ENCODE measurements at places on chromosomes 6 and 20.

DNA sequence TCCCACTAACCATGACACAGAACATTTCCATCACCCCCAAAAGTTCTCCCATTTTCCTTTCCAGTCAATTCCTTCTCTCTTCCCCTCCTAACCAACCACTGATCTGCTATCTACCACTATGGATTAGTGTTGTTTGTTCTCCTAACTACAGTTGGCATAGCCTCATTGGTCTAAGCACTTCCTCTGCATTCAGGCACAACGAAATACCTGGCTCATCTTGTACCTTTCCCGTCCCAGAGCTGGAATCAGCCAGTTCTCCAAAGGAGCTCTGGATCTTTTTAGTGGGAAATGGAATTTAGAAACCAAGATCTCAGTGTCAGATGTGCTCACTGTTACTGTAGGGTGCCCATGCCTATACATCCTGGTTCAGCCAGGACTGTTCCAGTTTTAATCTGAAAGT, 4.0 kb upstream of the WTAP start:
- no peak for DNase-seq

DNA sequence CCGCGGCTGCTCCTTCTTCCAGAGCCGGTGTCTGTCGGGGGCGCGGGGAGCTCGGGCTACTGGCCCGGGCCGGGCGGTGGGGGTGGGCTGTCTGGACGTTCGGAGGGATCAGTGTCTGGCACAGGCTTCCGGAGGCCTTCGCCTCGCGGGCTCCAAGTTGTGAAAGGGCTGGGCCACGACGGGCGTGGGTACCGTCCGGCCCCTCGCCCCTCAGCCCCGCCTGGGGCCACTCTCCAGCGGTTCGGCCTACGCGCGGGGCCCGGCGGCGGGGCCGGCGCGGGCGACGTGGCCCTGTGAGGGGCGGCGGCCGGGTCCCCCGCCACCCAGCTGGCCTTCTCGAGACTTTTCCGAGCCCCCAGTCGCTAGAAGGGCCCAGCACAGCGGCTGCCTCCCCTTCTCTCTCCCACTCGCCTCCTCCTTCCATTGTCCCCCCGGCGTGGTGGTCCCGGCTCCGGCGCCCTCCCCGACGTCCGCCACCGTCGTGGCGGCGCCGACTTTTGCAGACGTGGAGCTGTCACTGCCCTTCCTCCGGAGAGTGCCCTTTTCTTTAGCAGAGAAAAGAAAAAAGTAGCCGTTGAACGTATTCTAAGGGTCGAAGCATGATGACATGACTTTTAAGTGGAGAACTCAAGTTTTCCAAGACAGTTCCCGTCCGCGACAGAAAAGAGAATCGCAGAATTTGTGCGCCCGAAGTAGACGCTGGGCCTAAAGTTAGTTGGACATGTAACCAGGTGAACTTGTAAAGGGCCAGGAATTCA, 571 bp downstream of the ITCH start:
- DNase-seq, result peak; percentile 50

DNA sequence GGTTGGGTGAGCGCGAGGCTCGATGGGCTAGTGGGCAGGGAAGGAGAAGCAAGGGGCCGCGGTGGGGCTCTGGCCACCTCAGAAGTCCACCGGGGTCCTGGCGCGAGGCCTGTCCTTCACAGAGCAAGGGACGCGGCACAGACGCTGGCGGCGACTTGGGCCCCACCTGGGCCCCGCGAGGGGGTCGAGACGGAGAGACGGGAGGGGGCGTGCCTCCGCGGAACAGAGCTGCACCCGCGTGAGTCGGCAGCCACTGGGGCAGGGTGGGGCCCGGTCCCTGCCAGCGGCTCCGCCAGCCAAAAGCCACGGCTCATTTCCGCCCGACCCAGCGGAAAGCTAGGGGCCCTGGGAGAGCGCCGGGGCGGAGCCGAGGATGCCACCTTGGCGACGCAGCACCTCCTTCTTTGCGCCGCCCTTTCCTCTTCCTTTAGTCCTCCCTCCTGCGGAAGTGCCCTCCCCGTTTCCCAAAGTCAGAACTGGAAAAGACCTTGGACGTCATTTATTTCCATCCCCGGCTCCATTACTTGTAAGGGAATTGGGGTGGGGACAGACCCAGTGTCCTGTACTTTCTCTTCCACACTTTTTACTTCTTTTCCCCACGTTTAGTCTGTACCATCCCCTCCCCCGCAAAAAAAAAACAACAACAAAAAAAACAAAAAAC, at the start of gene CUL7:
Gene CUL7, minus strand, starts transcription at position 307 of the 661 bp plus-strand sequence. CDS start 1,063 bp downstream, outside the sequence.
- DNase-seq, result peak; percentile 89

DNA sequence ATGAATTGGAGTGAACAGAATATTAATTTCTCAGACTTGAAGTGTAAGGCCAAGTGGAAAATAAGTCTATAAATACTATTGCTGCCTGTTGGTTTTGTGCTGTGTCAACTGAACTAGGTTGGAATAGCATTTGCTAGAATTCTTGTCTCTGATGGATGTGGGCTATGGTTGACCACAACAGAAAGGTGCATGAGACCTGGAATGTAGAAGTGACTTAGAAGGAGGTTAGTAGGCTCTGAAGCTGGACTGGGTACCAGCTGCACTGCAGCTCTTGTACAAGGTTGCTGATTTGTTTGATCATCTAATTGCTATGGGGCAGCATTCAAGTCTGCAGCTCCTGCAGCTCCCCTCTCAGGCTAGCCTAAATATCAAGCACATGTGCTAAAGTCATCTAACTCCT, 479.0 kb upstream of the NRSN1 start:
- DNase-seq, result no peak

DNA sequence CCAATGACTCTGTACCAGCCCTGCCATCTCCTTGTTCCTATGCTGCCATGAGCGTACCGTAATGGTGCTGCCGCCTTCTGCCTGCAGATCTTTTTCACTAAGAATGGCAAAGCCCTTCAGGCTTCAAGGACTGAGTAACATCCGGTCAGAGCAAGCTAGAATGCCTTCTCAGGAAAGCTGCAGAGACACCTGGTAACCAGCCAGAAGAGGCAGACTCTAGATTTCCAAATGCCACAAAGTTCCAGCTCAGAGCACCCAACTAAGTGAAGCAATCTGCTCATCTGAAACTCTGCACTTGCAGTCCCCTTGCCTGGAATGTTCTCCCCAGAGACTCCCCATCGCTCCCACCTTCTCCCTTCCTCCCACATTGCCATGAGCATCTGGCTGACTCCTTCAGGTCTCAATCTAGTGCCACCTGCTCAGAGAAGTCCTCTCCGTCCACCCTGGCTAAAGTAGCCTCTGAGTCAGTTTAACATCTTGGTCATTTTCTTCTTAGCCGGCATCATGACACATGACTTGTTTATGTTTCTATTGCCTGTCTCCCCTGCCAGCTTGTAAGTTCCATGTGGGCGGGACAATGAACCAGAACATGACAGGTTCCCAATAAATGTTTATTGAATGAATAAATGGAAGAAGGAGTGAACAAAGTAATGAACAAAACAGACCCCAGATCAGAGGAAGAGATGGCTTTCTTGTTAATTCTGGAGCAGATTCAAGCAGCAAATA, 6.9 kb upstream of the OCSTAMP start:
- peak; percentile 85 for DNase-seq

DNA sequence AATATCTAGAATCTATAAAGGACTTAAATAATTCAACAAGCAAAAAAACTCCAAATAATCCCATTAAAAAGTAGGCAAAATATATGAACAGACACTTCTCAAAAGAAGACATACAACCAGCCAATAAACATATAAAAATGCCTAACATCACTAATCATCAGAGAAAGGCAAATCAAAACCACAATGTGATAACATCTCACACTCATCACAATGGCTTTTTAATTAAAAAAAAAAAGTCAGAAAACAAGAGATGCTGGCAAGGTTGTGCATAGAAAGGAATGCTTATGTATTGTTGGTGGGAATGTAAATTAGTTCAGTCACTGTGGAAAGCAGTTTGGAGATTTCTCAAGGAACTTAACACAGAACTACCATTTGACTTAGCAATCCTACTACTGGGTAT, 979.6 kb upstream of the MAP3K7 start:
- DNase-seq, result no peak

GRCh38 chr20:25081065-25081729, 744 bp downstream of the VSX1 start:
- no peak for DNase-seq

DNA sequence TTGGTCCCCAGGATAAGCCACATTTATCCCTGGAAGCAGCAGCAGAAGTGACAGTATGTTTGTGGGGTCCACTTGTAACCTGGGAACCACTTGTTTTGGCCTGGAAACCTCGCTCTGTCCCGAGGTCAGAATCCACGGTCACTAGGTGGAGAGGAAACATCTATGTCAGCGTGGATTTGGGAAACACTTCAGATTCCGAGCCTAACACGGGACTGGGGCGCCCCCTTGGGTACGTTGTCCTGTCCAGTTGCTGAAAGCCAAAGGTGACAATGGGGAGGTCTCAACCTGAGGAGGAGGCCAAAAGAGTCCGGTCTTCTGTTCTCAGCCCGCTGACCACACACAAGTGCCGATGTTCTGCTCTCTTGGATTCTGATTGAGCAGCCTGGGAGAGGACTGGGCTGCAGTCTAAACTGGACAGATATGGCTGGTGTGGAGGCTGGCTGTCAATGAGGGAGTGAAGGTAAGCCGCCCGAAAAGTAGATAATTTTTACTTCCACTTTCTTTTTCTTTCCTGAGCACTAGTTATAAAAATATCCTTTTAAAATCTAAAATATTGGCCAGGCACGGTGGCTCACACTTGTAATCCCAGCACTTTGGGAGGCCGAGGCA, 4.9 kb upstream of the ZFP57 start:
- no peak for DNase-seq

- DNase-seq, result no peak
Observed at GRCh38 chr6:111444794-111445193, 38.2 kb downstream of the REV3L start.

DNA sequence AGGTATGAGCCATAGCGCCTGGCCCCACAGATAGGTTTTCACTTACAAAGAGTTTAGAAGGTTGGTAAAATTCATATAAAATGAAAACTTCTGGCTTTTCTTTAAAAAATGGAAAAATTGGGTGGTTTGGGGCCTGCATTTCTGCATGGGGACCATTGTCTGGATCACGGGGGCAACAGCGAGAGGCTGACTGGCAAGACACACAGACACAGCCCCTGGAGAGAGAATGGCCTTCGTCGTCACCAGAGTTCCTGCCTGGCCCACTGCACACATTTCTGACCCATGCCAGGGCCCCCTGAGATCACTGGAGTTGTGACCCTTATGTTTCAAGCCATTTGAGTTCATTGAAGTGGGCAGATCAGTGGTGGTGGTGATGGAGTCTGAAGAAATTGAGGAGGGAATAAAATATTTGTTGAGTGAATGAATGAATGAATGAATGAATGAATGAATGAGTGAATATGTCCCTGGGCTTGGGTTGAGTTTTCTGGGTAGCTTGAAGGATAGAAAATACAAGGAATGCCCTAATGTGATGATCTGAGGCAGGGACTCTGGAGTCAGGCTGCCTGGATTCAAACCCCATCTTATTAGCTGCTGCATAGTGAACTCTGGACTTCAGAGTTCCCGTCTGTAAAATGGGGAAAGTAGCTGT, 173.8 kb downstream of the ZFP64 start:
- no peak for DNase-seq

GRCh38 chr6:20777801-20778200, 243.5 kb downstream of the CDKAL1 start:
- DNase-seq, result no peak

DNA sequence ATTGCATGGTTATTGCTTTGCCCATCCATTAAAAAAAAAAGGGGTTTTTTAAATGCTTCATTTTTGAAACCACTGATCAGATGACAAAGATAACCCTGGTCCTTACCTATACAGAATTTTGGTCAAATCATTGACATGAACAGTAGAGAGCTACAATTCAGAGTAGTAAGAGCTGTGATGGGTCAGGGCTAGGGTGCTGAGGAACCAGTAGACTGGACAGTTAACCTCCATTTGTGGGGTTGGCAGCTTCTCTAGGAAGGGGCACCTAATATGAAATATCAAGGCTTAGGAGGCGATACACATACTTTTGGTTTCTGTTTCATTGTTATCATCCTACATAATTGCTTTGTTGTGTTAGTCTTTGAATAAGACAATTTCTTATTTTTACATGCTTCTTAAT, 55.1 kb downstream of the ORC3 start:
- no peak for DNase-seq

GRCh38 chr6:118968416-118968815, 33.5 kb upstream of the MCM9 start:
- DNase-seq, result peak; percentile 14

GRCh38 chr6:89793586-89793985, 26.0 kb downstream of the MDN1 start:
- DNase-seq, result no peak

GRCh38 chr6:12118607-12119006, 106.5 kb downstream of the HIVEP1 start:
- no peak for DNase-seq

- no peak for DNase-seq
Observed at GRCh38 chr6:53986165-53986720, 125.0 kb upstream of the MLIP start.

GRCh38 chr6:75486850-75487518, 6.6 kb downstream of the FILIP1 start:
- DNase-seq, result no peak

DNA sequence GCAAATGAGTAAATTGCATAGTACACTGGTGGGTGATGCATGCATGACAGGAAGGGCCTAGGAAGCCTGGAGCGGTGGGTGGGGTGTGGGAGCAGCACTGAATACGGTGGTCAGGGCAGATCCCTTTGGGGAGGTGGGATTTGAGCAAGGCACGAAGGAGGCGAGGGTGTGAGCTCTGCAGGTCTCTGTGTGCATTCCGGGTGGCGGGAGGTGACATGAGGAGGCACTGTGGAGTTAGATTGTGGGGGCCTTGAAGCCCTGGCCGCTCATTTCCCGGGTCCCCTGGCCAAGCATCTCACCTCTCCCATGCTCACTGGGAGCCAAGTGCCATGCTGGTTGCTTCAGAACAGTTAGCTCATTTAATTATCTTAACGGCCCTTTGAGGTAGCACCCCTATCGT, 6.2 kb upstream of the SPDEF start:
- DNase-seq, result no peak

DNA sequence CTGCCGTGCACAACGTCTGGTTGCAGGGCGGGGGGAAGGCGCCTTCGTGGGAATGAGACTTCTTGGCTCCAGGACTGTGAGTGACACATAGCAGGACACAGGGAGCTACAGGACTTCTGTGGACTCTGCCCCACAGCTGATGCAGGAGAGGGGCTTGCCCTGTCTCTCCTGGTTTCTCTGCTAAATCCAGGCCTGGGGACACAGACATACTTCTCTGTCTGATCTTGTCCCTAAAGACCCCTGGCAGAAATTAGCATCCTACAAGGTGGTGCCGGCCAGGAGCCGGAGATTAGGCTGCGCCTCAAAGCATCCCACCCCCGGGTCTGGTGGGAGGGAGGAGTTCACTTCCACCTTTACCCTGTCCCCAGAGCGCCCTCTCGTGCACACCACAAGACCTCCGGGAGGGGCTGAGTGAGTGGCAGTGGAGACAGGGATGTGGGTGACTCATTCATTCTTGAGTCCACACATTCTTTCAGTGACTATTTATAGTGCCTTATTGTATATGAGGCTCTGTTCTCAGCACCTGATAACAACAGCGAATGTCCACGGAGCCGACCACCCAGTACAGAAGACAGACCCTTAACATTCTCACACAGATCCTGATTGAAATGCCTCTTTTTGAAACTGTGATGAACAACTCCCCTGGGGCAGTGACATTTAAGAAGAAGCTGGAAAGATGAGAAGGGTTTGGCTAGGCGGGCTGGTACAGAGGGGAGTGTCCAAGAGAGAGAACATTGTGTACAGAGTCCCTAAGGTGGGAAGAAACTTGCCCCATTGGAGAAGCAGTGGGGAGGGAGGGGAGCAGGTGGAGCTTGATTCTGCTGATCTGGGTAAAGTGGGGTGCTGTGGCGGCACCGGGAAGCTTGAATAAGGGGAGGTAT, 39.0 kb downstream of the GMPR start:
- peak; percentile 53 for DNase-seq
